ENCODE measurements at places on chromosomes 1 and 21.

DNA sequence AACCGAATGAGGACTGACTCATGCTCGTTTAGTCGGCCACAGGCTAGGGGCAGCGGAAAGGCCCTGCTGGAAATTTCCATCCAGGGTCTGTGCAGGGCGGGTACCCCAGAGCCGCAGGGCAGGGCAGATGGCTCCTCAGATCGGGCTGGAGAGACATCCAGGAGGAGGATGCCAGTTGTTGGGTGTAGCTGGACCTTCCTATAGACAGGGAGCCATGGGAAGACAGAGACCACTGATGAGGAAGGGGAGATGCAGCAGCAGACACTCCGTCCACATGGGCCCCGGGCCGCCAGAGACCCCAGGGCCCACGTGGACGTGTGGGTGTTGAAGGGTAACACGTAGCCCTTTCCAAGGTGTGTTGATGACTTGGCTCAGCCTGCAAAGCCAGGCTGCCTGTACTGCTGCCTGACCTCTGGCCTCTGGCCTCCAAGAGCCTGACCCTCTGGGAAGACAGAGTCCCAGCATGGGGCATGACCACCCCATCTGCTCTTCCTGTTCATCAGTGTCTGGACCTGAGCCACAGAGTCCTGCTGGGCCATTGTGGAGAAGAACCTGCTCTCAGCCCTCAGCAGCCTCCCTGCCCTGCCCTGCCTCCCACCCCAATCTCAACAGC lies 4.8 kb downstream of the GNG4 start:
- no peak for DNase-seq

- no peak for DNase-seq
Measured at GRCh38 chr1:197884173-197884572, 18.3 kb upstream of the C1orf53 start.

- DNase-seq = no peak
Measured at GRCh38 chr1:57839526-57839925, 415.7 kb upstream of the DAB1 start.

DNA sequence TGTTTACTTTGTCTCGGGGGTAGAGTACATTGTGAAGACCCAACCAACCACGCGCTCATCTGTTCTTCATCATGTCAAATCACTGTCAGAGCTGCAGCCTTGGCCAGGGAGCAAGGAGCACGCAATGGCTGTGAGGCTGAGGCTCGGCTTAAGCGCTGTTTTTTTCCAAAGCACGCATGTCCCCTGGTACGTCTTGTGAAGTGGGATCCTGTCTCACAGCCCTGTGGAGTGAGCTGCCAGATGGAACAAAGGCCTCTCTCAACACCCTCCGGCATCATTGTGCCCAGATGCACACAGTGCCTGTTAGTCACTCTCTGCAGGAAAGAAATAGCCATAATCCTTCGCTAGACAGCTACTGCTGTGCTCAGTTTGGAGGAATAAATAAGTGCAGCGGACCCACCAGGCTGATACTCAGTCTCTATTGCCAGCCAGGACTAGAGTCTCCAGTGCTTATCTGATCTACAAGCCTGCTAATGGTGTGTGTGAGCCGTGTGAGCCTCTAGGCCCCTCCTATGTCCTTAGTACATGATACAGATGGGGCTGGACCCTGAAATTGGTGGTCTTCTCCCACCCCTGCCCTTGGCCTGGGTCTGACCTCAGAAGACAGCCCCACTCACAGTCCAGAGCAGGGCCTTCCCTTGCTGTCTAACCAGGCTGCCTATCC lies 91.3 kb upstream of the COA6 start:
- DNase-seq = no peak

DNA sequence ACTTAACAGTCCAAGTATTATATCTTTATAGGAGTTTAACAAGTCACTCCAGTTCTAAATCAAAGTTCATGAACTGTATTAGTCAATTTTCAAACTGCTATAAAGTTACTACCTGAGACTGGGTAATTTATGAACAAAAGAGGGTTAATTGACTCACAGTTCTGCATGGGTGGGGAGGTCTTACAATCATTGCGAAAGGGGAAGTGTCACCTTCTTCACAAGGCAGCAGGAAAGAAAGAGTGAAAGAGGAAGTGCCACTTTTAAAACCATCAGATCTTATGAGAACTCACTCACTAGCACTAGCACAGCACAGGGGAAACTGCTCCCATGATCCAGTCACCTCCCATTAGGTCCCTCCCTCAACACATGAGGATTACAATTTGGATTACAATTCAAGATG lies 70.0 kb downstream of the CLCA4 start:
- peak; percentile 64 for DNase-seq

- no peak for DNase-seq
Measured at GRCh38 chr21:38134084-38134873, 122.5 kb upstream of the KCNJ15 start.

DNA sequence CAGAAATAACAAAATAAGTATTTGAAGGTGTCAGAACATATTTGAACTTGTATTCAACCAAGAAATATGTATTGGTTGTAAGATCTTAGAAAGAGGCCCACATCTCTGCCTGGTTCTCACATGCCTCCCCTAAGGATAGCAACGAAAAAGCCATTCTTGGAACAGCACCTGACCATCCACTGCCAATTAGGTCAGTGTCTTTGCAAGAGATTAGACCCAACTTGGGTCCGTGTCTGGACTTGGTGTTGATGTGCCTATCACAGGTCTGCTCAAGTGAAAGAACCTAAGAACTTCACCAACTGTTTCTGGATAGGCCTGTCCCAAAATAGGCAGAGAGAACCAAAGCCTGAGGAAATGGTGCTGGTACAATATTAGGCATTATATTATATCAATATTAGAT lies 46.0 kb upstream of the COG2 start:
- no peak for DNase-seq
